ENCODE measurements at places on chromosomes 5 and 9.

GRCh38 chr5:119269061-119269944, 86.5 kb upstream of the TNFAIP8 start:
- DNase-seq = no peak

GRCh38 chr5:164191240-164191639, 685.8 kb downstream of the MAT2B start:
- no peak for DNase-seq

- no peak for DNase-seq
Observed at GRCh38 chr5:154478224-154478565, at the start of gene HAND1. TSS of gene HAND1 (minus strand) at chr5:154478227. CDS start at chr5:154478008, 219 bp downstream.

- DNase-seq = no peak
Observed at GRCh38 chr5:24428345-24428744, 216.4 kb downstream of the CDH10 start.

DNA sequence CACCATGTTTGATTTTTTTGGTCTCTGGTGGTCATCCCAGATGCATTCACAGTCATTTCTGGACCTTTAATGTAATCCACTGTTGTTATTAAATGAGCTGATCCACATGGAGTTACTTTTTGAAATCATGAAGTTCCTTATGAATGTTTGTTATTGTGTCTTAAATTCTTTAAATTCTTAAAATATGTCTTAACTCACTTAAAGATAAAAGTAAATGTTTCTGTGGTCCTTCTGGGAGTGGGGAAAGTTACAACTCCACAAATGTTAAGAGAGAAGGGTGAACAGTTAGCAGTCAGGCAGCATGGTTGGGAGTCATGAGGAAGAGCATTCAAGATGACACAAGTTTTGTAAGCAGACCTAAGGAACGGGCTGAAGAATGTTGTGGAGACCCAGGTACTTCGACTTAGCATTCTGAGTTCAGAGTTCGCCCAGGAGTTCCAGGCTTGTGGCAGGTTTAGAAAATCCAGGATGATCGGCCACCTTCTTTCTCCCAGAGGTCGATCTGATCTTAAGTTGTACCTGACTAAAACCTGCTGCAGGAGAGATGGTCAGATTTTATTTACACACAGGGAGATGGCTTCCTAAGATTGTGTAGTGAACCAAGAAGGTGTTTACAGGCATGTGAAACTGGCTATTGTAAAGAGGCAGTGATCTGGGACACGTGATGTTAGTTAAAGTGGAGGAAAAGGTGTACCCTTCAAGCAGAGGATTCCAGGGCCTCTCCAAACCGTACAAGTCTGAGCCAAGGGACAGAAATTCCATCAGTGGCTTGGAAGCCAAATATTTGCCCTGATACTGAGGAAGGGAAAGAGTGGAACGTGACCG, 17.2 kb downstream of the SLC1A1 start:
- DNase-seq = no peak

DNA sequence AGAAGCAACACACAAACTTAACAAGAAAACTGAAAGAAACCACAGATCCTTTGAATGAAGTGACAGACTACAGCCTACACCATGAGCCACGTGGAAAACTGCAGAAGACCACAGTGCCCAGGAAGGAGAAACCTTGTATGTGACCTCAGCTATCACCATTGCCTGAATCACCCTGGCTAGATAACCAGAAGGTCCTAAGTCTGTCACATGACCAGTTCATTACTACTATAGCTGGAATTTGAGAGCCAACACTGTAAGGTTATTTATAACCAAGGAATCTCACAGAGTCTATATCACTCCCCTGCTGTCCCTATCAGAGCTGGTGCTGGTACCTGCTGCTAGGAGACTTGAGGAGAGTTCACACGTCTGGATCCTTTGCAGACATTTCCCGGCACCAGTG, 90.3 kb upstream of the FBXL17 start:
- no peak for DNase-seq

GRCh38 chr5:38795986-38796741, 49.6 kb upstream of the OSMR start:
- DNase-seq = no peak
